Upper lobe of left lung (tissue), 6 donors: ENCODE measurements at places on chromosomes 11 and 22. TPM values are rescaled to one million over a fixed set of nuclear protein-coding genes. Genes with fewer than 3 reads are reported as not detected.

Gene ADM2
- total RNA-seq = 3.0 TPM

Gene KRTAP5-1
- not detected for total RNA-seq

- peak overlapping the region; percentile 48 for H3K27ac ChIP-seq
- no peaks in the 10 kb centered on the region for H3K27me3 ChIP-seq
- no peak overlapping the region for H3K4me3 ChIP-seq
- H3K4me1 ChIP-seq = peaks cover 14% of the 10 kb centered on the region
- H3K36me3 ChIP-seq = no peaks in the 10 kb centered on the region
Measured at GRCh38 chr11:83007909-83008580, 63.7 kb downstream of the RAB30 start.

DNA sequence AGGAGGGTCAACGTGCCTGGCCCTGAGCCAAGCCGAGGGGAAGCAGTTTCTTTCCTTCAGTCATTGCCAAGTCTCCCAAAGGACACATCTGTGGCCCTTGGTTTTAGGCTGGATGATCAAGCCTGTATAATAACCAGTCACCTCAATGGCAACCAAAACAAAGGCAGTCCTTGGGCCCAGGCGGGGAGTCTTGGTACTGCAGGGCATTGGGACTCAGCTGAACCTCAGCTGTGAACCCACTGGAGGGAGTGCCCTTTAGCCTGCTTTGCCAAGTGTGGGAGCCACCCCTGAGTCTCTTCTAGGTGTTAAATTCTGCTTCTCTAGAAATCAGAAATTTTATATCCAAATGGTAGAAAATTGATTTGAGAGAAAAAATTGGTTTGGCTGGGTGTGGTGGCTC, 36.9 kb downstream of the CPT1A start:
- no peak for DNase-seq
- H3K4me1 ChIP-seq = peaks cover 4% of the 10 kb centered on the region
- no peaks in the 10 kb centered on the region for H3K27me3 ChIP-seq
- H3K36me3 ChIP-seq = peaks cover 78% of the 10 kb centered on the region
- no peak overlapping the region for H3K4me3 ChIP-seq

- no peak for DNase-seq
- H3K27me3 ChIP-seq = no peaks in the 10 kb centered on the region
- H3K4me1 ChIP-seq = peaks cover 40% of the 10 kb centered on the region
- H3K4me3 ChIP-seq = no peak overlapping the region
Measured at GRCh38 chr11:35047179-35047578, 91.8 kb upstream of the CD44 start.

Gene OR8A1
- total RNA-seq = not detected

Gene THOC5
- total RNA-seq = 126 TPM

GRCh38 chr11:76762356-76762752, 20.8 kb upstream of the TSKU start:
- no peak for DNase-seq
- H3K4me3 ChIP-seq = no peak overlapping the region
- no peak overlapping the region for H3K27ac ChIP-seq
- H3K27me3 ChIP-seq = no peaks in the 10 kb centered on the region
- H3K4me1 ChIP-seq = peaks cover 21% of the 10 kb centered on the region

DNA sequence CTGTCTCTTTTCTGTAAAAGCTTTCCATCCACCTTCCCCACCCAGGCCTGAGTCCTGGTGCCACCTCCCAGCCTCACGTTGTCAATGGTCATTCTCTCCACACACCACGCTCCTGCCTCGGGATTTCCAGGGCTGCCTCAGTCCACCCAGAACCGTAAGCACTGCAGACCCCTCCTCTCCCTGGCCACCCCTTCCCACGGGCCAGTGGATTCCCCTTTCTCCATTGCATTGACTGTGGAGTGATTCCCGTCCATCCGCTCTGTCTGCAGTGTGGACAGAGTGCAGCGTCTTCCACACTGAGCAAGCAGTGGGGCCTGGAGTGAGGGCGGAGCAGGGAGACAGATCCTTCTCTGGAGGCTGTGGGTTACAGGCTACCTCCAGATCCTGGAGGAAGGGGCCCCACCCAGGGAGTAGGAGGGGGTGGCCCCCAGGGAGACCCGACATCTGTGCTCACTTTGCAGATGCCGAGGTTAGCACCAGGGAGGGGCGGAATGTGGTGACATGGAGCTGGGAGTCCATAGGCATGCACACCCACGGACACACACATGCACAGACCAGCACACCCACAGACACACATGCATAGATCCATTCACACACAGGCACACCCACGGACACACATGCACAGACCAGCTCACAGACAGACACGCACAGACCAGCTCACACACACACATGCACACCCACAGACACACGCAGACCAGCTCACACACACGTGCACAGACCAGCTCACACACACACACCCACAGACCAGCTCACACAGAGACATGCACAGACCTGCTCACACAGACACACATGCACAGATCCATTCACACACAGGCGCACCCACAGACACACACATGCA, 109.6 kb upstream of the B3GAT1 start:
- no peak for DNase-seq
- no peak overlapping the region for H3K4me3 ChIP-seq
- no peaks in the 10 kb centered on the region for H3K27me3 ChIP-seq

DNA sequence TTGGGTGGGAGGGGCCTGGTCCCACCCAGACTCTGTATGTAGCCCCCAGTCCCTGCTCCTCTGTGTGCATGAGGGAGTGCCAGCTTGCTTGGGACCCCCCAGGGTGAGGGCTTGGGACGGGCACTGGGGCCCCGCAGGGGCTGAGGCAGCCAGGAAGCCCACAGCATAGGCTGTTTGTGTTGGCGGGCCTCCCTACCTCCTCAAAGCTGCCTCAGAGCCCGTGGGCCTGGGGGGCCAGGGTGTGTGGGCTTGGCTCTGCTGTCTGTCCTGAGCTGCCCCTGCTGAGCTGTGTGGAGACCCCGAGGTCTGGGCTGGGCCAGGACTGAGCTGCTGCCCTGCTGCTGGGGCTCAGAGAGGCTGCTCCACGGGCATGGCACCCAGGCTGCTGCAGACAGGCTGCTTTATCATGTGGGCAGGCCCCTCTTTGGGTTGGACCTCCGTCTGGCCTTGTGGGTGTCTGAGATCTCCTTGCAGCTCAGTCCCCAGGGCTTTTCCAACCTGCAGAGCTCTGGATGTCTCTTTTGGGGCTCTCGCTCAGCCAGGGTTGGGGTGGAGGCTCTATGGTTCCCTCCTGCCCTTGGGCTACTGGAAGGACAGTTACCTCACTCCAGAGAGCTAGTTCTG, 3.3 kb downstream of the TSPAN4 start:
- peak overlapping the region; percentile 94 for H3K27ac ChIP-seq
- H3K27me3 ChIP-seq = no peaks in the 10 kb centered on the region
- peaks cover 70% of the 10 kb centered on the region for H3K4me1 ChIP-seq
- DNase-seq = no peak
- peaks cover 10% of the 10 kb centered on the region for H3K36me3 ChIP-seq
- H3K4me3 ChIP-seq = peak overlapping the region; percentile 63

Gene CRACR2B
- total RNA-seq = 157 TPM

Gene AGBL2
- 1.6 TPM for total RNA-seq

- no peaks in the 10 kb centered on the region for H3K36me3 ChIP-seq
- DNase-seq = no peak
- no peak overlapping the region for H3K27ac ChIP-seq
- H3K4me1 ChIP-seq = peaks cover 19% of the 10 kb centered on the region
- H3K4me3 ChIP-seq = no peak overlapping the region
Measured at GRCh38 chr22:23072911-23073491, 2.7 kb downstream of the GNAZ start.

Gene LMO1
- not detected for total RNA-seq

DNA sequence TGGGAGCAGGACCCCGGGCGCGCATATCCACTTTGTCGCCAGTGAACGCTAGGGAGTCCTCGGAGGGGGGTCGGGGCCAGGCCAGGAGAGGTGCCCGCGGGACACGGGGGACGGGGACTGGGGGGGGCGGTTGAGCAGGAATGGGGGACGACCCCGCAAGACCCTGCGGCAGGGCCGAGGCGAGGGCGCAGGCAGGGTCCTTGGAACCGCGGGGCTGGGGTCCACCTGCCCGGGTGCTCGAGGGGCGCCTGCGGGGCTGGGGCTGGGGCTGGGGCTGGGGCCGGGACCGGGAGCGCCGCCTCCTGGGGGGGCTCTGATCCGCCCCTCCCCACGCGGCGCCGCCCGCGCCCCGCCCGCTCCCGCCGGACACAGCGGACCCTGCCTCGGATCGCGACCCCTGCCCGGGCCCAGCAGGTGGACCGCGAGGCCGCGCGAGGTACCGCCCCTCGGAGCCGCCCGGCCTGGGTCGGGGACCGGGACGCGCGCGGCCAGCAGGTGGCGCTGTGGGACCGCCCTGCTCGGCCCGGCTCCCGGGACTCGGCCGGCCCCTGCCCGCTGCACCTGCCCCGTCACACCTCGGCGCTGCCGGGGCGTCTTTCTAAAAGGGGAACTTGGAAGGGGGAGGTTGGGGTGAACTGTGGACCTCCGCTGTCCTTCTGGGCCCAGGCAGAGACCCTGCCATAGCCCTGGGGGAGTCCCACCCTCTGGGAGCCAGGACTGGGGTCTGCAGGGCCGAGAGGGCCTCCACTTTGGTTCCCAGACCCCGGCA, 11.0 kb downstream of the CRELD2 start:
- peak; percentile 76 for DNase-seq
- H3K27ac ChIP-seq = no peak overlapping the region
- H3K4me3 ChIP-seq = no peak overlapping the region
- peaks cover 12% of the 10 kb centered on the region for H3K36me3 ChIP-seq

DNA sequence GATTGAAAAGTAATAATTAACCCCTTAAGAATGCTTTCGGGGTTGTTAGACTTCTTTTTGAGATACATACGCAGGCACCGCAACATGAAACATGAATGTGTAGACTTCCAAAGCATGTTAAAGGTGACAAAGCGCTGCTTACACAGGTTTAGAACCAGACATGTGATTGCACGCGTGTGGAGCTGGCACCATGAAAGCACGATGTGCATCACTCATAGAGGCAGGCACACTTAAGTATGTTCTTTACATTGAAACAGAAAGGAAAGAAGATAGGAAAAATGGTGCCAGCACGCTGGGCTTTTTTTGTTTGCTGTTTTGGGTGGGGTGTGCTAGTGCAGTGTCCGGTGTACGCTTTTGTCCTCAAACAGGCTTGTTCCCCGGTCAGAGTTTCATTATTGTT, 83.6 kb upstream of the PPARA start:
- peaks cover 51% of the 10 kb centered on the region for H3K4me1 ChIP-seq
- H3K27me3 ChIP-seq = no peaks in the 10 kb centered on the region
- H3K4me3 ChIP-seq = peak overlapping the region; percentile 30
- peak overlapping the region; percentile 100 for H3K27ac ChIP-seq
- no peak for DNase-seq

GRCh38 chr11:61281581-61282250, 13.4 kb downstream of the VWCE start:
- peaks cover 2% of the 10 kb centered on the region for H3K4me1 ChIP-seq
- no peaks in the 10 kb centered on the region for H3K36me3 ChIP-seq
- no peak overlapping the region for H3K4me3 ChIP-seq

Gene TRIM29
- 2.3 TPM for total RNA-seq

DNA sequence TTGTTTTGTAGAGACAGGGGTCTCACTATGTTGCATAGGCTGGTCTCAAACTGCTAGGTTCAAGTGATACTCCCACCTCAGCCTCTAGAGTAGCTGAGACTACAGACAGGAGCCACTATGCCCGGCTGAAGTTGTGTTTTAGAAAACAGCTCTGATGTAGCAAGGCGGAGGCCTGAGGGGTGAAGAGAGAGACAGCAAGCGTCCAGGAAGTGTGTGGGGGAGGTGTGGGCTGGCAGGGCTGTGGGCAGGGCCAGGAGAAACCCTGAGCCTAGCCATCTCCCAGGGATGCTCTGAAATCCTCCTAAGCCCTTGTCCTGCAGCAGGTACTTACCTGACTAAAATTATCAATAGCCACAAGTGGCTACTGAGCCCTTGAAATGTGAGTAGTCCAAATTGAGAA, 16.1 kb upstream of the RPS3 start:
- no peaks in the 10 kb centered on the region for H3K36me3 ChIP-seq
- H3K4me1 ChIP-seq = peaks cover 46% of the 10 kb centered on the region
- H3K27ac ChIP-seq = no peak overlapping the region
- DNase-seq = no peak
